Immature natural killer cell (primary cell): ENCODE measurements at places on chromosomes 5 and 9. TPM values are rescaled to one million over a fixed set of nuclear protein-coding genes. Genes with fewer than 3 reads are reported as not detected.

Gene FBLL1
- polyA plus RNA-seq: not detected

- peak overlapping the region; percentile 98 for H3K27ac ChIP-seq
- DNase-seq: no peak
- peaks cover 39% of the 10 kb centered on the region for H3K27me3 ChIP-seq
- H3K4me3 ChIP-seq: peak overlapping the region; percentile 100
Observed at GRCh38 chr9:125241863-125242739, 958 bp upstream of the HSPA5 start.

GRCh38 chr5:149628221-149628620, 46.9 kb downstream of the ARHGEF37 start:
- H3K4me3 ChIP-seq: no peak overlapping the region
- H3K36me3 ChIP-seq: no peaks in the 10 kb centered on the region
- DNase-seq: no peak
- H3K27ac ChIP-seq: no peak overlapping the region
- H3K4me1 ChIP-seq: no peaks in the 10 kb centered on the region

DNA sequence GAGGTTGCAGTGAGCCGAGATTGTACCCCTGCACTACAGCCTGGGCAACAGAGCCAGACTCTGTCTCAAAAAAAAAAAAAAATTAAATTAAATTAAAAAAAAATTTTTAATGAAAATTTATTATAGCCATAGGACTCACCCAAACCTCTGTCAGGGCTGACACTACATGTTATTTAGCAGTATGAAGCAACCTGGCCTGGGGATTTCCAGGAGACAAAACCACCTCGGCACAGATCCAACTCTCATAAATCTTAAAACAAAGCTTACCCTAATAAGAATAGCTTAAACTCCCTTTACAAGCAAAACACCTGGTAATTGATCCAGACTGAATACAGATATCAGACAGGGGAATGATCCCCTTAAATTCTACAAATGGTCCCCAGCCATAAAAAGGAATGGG, 38.4 kb downstream of the PPP1R2B start:
- peaks cover 18% of the 10 kb centered on the region for H3K4me1 ChIP-seq
- H3K27me3 ChIP-seq: peaks cover 1% of the 10 kb centered on the region
- H3K4me3 ChIP-seq: no peak overlapping the region
- no peak for DNase-seq

DNA sequence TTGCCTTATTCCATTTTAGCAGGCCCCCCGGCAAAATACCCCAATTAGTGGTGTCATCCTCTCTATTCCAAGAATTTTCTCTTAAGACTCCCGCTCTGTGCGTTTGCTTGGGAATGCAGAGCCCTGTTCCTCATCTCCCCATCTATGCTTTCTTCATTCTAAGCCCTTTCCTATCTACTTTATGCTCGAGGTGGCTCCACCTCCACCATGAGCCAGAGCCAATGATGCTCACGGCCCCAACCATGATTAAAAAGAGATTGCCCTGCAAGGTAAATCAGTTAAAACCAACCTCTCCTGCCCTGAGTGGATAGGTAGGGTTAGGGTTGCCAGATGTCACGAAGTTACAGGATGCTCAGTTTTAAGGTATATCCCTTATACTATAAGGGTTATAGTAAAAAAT, 677 bp upstream of the TXNDC15 start:
- H3K36me3 ChIP-seq: no peaks in the 10 kb centered on the region
- H3K4me1 ChIP-seq: peaks cover 32% of the 10 kb centered on the region
- H3K27ac ChIP-seq: peak overlapping the region; percentile 91
